ENCODE measurements at places on chromosomes 12 and 14.
A peak's percentile ranks its signal among the peaks of the same experiment; 100 is the strongest.

DNA sequence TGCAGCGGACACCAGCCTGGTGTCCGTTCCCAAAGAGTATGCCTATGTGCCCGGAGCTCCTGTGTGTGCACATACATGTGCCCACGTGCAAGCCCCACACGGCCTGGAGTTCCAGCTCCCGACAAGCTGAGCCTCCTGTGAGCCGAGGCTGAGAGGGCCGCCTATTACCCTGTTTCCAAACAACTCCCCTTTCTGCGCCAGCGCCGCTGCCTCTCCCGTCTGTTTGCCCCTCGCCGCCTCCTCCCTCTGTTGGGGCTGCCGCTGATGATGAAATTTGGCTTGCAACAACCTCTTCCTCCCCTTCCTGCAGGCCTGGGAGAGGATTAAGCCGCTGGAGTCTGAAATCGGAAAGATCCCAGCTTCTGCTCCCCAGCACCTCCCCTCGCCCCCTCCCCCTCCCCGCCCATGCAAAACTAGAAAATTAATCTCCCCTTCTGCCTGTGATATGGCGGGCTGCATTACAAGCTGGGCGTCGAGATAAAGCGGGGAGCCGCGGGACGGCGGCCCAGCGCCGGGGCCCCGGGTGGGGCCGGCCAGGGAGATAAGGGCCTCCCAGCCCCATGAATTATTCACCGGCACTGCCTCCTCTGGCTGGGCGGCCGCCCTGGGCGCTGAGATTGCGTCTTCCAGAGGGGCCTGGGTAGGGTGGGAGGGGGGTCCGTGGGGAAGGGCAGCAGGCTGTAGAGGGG lies 6.8 kb upstream of the ASIC1 start:
- no peak for DNase-seq

DNA sequence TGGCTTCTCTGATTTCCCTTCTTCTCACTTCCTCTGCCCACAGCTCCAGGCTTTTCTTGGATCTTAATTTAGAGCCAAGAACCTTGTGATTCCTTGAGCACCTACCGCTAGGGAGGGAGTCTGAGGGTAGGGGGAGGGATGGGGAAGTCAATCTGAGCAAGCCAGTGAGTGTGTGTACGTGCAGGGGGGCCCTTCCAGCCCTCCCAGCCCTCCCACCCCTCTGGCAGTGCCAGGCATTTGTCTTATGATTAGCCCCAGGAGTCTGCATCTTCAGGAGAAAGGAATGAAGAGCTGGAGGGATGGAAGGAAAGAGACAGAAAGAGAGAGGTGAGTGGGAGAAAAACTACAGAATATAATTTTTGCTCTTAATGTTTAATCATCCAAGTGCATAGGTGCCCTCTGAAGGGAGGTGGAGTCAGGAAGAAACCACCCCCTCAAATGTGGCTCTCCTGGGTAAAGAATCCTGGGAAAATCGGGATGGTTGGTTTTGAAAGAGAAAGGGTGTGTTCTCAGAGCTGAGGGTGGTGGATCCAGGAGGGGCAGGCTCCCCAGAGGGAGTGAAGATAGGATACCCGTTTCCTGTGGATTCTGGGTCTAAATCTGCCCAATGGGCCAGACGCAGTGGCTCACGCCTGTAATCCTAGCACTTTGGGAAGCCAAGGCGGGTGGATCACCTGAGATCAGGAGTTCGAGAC lies 2.1 kb downstream of the PIANP start:
- DNase-seq = no peak

- no peak for DNase-seq
Observed at GRCh38 chr14:51401272-51401671, 161.2 kb downstream of the TMX1 start.

GRCh38 chr12:25552681-25553080 lies 402 bp downstream of the LMNTD1 start:
- no peak for DNase-seq

DNA sequence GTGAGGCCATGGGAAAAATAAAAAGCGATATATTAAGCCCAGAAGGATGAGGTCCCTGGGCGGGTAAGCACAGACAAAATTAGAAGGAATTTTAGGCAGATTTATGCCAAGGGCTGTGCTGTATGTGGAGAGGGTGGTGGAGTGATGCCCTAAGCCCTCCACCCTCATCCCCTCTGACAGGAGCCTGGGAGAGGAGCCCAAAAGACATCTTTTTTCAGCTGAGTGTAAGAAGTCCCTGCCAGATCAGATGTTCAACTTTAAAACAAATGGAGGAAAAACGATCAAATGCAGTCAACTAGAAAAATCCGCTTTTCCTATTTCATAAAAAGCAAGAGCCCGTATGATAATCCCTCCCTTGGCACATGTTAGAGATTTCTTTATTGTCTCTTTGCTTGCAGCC lies 47.7 kb upstream of the NRXN3 start:
- no peak for DNase-seq

- DNase-seq = no peak
Observed at GRCh38 chr12:1330477-1330827, 263.9 kb downstream of the FBXL14 start.

DNA sequence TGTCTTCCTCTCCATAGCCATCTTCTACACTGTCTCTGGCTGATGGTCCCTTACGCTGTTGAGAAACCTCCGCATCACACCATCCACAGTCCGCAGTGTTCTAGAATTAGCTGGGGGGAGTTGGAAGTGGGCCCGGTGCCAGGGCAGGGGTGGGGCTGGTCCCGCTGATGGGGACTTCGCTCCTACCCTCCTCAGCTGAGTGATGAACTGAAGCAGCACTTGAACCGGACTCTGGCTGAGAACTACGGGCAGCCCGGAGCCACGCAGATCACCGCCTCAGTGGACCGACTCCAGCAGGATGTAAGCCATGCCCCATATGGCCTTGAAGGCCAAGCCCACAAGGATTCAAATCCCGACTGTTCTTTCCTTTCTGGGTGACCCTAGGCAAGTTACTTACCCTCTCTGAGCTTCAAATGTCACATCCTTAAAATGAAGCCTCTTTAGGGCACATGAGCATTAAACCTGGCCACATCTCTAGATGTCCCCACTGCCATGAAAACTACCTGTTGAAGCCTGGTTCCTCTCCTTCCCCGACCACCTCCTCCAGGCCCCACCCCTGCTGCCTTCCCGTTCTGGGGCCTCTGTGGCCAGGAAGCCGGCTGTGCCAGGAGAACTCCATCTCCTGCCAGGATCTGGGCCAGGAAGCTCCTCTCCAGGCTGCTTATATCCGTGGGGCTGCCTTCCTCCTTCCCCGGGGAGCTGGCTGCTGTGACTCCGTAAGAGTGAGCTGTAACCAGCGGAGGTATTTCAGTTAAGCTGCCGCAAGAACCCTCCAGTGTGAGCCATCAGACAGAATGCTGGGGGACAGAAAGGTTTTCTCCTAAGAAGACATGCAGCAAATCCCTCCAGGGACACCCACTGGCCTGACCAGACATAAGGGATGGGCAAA lies 53.1 kb downstream of the TSPAN11 start:
- no peak for DNase-seq

- peak; percentile 54 for DNase-seq
Observed at GRCh38 chr14:92039063-92039718, 668 bp downstream of the TRIP11 start.

DNA sequence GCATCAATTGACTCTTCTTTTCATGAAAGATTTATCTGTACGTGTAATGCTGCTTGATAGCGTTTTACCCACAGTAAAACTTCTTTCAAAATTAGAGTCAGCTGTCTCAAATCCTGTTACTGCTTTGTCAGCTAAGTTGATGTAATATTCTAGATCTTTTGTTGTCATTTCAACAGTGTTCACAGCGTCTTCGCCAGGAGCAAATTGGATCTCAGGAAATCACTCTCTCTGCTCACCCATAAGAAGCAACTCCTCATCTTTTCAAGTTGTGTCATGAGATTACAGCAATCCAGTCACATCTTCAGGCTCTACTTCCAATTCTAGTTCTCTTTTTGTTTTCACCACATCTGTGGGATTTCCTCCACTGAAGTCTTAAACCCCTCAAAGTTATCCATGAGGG lies 9.5 kb downstream of the PCNX1 start:
- DNase-seq = no peak

DNA sequence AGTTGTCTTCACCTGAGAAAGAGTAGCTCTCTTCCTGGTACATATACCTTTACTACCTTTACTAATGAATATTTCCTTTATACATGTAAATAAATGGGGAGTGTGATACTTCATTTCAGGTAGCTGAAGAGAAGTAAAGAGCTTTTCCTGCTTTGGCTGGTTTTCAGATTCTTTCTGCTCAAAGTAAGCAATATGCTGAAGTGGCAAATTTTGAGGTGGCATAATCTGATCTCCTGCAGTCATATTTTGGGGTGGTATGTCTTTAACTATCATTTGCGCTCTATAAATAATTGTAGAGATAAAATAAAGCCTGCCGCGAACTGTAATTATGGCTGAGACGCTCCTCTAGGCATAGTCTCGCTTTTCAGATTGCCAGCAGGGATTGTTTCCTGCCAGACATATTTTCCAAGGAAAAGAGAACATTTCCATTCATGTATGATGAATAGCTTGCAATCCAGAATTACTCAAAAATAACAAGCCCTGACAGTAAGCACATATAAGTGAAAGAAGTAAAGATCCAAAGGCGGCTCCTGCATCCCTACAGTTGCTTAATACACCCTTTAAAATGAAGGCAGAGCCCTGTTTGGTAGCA lies 200.7 kb downstream of the C12orf50 start:
- DNase-seq = no peak

DNA sequence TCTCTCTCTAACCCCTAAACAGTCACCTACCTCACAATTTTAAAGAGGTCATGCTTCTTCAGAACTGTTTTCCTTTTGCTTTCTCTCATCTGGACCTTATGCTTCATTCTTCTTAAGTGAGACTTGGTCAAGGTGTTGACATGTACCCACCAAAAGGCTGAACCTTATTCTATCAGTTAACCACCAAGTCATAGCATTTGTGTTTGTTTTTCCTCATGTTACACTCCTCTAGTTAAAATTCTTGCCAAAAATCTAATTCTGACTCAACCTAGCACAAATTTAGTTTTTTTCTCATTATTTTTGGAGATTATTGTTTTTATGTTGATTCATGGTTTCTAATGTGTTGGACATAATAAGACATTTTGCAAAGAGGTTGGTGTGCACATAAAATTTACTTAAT lies 578.6 kb downstream of the SLC16A7 start:
- DNase-seq = no peak

- no peak for DNase-seq
Observed at GRCh38 chr12:112779181-112779580, 12.4 kb upstream of the RPH3A start.

DNA sequence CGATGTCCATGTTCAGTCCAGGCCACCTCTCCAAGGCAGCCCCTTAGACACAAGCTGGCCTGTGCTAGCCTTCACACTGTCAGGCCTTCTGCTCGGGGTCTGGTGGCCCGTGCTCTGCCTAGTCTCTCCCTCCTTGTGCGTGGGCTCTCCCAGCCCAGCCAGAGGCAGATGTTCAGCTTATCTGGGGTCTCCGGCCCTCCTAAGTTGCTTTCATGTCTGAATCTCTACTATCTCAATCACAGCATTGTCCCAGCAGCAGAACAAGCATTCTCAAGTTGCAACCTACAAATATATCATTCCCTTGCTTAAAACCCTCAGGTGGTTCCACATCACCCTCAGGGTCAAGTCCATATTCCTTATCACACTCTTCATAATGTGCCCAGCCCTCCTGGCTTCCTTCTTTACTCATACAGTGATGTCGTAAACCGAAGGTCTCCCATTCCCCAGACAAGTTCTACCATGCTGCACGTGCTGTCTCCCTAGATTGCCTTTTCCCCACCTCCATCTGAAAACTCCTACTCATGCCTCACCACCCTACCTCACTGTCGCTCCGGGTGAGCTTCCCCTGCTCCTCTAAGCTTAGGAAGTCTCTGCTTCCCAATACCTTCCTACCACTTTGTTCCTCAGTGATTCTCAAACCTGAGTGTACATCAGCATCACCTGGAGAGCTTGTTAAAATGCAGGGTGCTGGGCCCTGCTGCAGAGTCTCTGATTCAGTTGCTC lies 1.5 kb downstream of the KRT73 start:
- no peak for DNase-seq

DNA sequence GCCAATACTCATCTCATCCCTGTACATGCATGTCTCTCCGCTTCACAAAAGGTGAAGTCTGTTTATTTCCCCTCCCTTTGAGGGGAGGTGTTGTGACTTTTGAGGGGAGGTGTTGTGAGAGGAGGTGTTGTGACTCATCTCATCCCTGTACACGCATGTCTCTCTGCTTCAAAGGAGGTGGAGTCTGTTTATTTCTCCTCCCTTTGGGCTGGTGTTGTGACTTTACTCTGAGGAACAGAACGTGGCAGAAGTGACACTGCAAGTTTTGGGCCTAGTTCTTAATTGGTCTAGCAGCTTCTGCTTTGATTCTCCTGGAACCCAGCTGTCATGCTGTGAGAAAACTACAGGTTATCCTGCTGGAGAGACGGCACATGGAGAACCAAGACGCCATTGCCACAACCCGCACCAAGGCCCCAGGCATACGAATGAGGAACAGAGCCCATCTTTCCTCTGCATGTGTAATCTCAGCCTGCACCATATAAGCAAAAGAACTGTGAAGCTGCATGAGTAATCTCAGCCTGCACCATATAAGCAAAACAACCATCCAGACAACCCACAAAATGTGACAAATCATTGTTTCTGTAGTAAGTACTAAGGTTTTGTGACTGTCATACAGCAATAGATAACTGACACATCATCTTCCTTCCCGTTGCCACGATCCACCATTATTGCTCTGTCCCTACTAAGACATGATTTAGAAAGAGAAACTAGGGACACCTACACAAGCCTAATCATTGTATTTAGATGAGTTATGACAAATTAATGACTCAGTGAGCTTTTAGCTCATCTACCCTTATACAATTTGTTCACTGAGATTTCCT lies 30.0 kb downstream of the GALNT4 start:
- no peak for DNase-seq

GRCh38 chr14:54177641-54178621 lies 218.9 kb upstream of the CDKN3 start:
- no peak for DNase-seq

DNA sequence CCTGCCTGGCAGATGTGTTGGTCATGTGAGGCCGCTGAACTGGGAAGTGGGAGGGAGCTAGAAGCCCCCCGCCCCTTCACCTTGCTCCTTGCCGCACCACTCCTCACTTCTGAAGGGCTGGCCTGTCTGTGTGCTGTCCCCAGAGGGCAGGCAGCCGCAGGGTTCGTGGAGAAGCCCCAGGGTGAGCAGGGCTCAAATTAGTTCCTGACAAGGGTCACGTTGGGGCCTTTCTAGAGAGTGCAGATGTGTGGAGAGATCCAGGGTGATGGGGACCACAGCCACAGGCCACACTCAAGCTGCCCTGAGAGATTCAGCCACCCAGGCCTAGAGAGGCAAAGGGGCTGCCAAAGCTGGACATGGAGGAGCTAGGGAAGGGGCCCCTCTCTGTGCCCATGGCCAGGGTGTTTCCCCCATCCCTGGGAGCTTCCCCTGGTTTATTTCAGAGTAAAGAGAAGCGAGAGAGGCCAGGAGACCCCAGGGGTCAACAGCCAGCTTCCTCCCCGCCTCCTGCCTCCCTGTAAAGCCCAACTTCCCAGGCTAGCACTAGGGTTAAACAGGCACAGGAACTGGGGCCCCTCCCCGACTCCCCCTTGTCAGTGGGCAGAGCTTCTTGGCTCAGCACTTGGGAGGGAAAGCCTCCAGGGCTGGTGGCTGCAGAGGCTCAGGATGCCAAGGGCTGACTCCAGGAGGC lies 16.2 kb downstream of the SLC25A29 start:
- no peak for DNase-seq

- DNase-seq = peak; percentile 84
Observed at GRCh38 chr14:65297744-65298143, 114.8 kb upstream of the FUT8 start.
